ENCODE measurements at places on chromosomes 11 and 22. TPM values are rescaled to one million over a fixed set of nuclear protein-coding genes. Genes with fewer than 3 reads are reported as not detected.

Gene DKK3
- 0.15 TPM for total RNA-seq

Gene DUSP8
- 0.21 TPM for total RNA-seq

Gene THY1
- total RNA-seq, result 2.4 TPM

Gene OR51I1
- not detected for total RNA-seq

Gene MRPL17
- total RNA-seq, result 85.8 TPM

Gene FXYD2
- total RNA-seq, result 2.0 TPM

Gene CALCB
- total RNA-seq, result 0.28 TPM

Gene NRGN
- total RNA-seq, result 2.7 TPM

Gene GLYATL1
- not detected for total RNA-seq

Gene PARVG
- 95.7 TPM for total RNA-seq

Gene SMIM35
- not detected for total RNA-seq

Gene THYN1
- total RNA-seq, result 45.9 TPM

Gene TTLL8
- total RNA-seq, result not detected

Gene TRIM22
- total RNA-seq, result 241 TPM

Gene APOBEC3B
- total RNA-seq, result 26.3 TPM

Gene OR9I1
- total RNA-seq, result not detected

Gene POU2AF2
- not detected for total RNA-seq

Gene SLC35F2
- total RNA-seq, result 33.9 TPM

Gene SLC22A6
- total RNA-seq, result not detected

Gene KCNQ1
- total RNA-seq, result 0.16 TPM

Gene KCTD14
- total RNA-seq, result 0.38 TPM

Gene TSPAN18
- total RNA-seq, result 0.96 TPM

Gene NXPE4
- not detected for total RNA-seq

Gene ME3
- total RNA-seq, result 0.08 TPM

Gene MOGAT2
- 0.44 TPM for total RNA-seq

Gene MRPL40
- total RNA-seq, result 41.2 TPM

Gene ABCG4
- not detected for total RNA-seq

Gene CBL
- total RNA-seq, result 27.1 TPM

Gene IGF2
- 0.35 TPM for total RNA-seq

Gene KCNE3
- 0.08 TPM for total RNA-seq

Gene APOL4
- 0.13 TPM for total RNA-seq

Gene CCDC15
- total RNA-seq, result 3.2 TPM

Gene C11orf65
- total RNA-seq, result 0.21 TPM

Gene CEND1
- total RNA-seq, result 9.0 TPM

Gene SEC14L6
- total RNA-seq, result not detected

Gene PIWIL4
- total RNA-seq, result 0.53 TPM

Gene MS4A4E
- total RNA-seq, result 0.72 TPM

Gene CELSR1
- 0.74 TPM for total RNA-seq
